ENCODE measurements at places on chromosomes 6 and 20.

GRCh38 chr20:63574156-63574828 lies at the start of gene HELZ2:
HELZ2 (minus strand) TSS chr20:63574239; CDS start chr20:63572385, 1,854 bp downstream.
- DNase-seq: peak; percentile 55

- DNase-seq: no peak
Measured at GRCh38 chr6:32975886-32976285, 7.5 kb downstream of the BRD2 start.

GRCh38 chr6:3779574-3779849 lies 28.0 kb upstream of the PXDC1 start:
- no peak for DNase-seq

DNA sequence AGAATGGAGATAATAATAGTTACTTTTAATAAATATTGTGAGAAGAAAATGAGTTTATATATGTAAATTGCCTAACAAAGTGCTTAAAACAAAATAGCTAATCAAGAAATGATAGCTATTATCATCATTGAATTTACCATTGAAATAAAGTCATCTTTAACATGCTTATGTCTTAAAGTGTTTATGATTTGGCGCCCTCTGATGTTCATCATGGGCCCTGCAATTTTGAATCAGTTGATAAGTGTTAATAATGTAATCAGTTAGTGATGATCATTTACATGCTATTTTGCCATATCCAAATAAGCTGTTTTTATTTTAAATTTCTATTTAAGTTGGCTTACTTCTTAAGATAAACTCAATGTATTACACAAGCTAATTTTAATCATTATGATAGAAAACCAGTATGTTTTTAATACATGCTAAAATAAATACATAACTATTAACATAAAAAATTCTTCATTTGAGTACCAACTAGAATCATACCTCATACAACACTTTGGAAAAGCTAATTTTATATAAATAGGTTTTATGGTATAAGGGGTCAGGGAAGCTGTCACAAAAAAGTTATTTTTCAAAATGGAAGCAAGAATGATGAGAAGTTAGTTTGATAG lies 39.2 kb upstream of the TPD52L1 start:
- DNase-seq: peak; percentile 50

DNA sequence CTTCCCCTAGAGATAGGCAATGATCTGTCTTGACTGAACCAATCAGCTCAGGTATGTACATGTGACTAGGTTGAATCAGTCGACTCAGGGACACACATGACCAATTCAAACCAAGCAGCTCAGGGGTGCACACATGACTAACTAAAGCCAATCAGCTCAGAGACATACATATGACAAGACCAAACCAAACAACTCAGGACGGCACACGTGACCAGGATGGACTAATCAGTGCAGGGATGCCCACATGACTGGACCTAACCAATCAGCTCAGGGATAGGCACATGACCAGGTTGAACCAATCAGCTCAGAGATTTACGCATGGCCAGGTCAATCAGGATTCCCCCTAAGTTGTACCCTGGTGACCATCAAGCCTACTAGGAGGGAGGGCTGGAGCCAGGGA lies 310.3 kb downstream of the CDH26 start:
- no peak for DNase-seq

DNA sequence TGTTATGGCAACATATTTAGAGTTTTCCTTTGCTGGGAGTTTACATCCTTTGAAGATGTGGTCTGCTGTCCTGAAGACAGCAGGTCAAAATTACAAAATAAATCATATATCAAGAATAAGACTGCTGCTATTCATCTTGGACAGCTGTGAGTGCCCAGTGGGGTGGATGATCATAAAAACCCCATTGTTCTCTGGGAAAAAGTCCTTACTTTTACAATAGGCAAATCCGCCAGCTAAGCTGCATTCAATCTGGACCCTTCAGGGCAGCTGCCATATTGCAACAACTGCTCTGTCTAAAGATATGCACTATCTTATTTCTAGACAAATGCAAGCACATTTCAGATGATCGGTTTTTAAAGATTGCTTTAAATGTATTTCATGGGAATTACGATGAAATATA lies 19.4 kb downstream of the CASS4 start:
- DNase-seq: no peak

GRCh38 chr20:50834599-50835005 lies 39.7 kb downstream of the BCAS4 start:
- no peak for DNase-seq

GRCh38 chr6:39029156-39030011 lies 19.2 kb upstream of the GLP1R start:
- no peak for DNase-seq

DNA sequence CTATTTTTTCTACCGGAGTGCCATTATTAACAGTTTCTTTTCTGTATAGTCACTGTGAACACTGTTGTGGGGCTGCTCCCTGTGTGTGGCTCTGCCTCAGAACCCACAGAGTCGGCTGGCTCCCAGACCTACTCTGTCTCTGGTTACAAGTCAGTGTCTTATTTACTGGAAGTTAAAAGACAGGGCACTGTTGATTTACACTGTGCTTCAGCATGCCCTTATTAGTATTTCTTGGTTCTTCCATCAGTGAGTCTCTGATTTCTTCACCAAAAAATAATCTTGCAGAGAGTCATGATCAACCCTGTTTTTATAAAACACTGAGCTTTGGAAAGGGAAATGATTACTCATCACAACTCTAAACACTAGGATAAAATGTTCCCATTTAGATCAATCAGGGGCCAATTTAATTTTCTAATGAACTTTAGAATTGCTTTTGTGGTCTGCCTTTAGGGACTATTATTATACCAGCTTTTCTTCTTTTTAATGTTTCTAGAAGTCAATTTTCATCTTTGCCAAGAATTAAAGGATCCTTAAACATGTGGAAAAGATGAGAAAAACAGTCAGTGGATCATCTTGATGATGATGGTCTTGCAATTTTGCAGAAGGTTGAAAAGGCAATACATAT lies 92.6 kb downstream of the UTRN start:
- DNase-seq: peak; percentile 22

DNA sequence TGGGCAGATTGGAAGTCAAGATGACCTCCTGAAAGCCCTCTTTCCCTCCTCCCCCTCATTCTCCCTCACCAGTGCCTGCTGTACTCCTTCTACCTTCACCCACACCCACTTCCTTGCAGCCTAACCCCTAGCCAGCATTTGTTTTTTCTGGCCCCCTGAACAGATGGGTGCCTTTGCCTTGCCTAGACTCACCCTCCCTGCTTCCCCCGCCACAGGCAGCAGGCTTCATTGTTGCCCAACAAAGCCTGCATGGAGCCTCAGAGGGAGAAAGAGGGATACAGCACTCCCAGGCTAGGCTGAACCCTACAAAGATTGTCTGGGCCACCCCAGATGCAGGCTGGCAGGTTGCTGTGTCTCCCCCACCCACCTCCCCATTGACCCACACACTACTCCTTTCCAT lies 2.7 kb downstream of the MOCS1 start:
- DNase-seq: no peak

GRCh38 chr20:24729896-24730605 lies 219.0 kb upstream of the CST7 start:
- DNase-seq: no peak

DNA sequence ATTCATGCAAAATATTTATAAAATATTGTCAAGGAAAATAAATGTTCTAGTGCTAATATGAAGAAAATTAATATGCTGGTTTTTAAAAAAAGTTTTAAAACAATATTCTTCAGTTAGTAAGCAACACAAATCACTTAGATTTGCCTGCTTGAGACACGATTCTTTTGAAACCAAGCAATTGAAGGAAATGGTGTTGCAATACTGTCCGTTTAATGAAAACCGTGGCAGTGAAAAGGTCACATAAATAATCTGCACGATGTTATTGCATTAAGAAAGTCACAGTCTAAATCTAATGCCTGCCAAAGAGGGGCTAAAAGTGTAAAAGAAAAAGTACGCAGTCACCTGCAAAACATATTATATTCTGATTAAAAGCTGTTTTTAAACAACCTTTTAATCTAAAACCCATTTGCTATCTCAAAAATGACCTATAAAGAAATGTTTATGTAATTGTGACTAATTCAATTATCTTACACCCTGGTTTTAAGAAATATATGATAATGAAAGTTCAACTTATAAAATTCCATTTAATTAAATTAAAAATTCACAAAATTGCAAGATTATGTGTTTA lies 143.0 kb downstream of the GMDS start:
- no peak for DNase-seq

DNA sequence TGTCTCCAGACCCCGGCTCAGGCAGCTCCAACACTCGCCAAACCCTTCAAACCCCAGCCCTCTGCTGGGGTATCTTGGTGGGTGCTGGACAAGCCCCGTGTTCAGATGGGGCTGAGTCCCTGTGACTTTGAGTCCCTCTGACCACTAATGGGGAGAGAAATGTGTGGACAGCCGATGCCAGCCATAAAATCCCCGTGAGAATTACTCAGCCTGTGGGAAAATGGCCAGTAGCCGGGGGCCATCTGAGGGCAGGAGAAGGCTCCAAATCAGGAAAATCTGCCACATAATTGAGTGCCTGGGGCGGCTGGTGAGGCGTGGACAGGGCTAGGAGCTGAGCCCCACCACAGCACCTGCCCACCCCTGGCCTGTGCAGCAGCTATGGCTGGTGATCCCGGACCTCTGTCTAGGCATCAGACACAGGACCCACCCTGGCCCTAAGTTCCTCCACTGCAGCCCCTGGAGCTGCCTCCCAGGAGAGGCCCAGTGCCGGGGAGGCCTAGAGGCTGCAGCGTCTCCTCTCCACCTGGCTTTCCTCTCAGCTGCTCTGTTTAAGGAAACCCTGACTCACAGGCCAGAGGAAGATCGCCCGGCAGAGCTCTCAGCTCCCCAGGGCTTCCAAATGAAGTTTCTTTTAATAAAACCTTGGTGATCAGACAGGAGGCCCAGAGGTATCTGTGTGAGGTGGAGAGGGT lies 53.7 kb upstream of the SLCO4A1 start:
- no peak for DNase-seq

GRCh38 chr6:33077908-33078307 lies 2.1 kb downstream of the HLA-DPB1 start:
- no peak for DNase-seq

GRCh38 chr20:56766528-56766927 lies 137.4 kb downstream of the TFAP2C start:
- DNase-seq: no peak

DNA sequence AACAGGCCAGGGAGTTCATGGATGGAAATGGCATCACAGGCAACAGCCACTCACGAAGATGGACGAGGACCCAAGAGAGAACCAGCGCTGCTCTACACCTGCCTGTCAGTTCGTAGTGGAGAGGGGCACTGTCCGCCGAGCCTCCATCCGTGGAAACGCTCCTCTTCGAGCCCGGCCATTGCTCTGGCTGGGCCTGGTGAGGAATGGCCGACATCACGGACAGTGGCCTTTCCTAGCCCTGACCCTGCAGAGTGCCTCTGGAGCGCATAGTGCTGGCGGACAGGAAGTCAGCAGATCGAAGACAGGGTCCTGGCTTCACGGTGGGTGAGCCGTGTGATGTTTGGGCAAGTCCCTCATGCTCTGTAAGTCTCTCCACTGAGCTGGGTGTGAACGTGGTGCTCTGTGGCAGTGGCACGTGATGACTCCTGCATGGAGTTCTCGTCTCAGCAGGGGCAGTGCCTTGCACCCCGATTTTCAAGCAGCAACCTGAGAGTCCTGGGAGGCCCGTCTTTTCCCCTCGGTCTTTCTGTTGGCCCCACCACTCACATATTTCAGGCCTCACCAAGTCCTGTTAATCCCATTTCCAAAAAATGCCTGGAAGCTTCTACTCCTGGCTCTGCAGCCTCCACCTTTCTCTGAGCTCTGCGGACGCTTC lies 214.4 kb downstream of the ERMARD start:
- no peak for DNase-seq

- no peak for DNase-seq
Measured at GRCh38 chr6:133977983-133978895, 25.2 kb downstream of the TBPL1 start.
